ENCODE measurements at places on chromosomes 7 and 10. TPM values are rescaled to one million over a fixed set of nuclear protein-coding genes. Genes with fewer than 3 reads are reported as not detected.

GARIN1A gene
- 1.7 TPM for polyA plus RNA-seq

DNAJC12 gene
- 5.8 TPM for polyA plus RNA-seq

TAS2R41 gene
- polyA plus RNA-seq: not detected

DOCK1 gene
- polyA plus RNA-seq: 7.8 TPM

AGMO gene
- 0.29 TPM for polyA plus RNA-seq

All from right cardiac atrium (tissue), 5 donors.